Putamen (tissue), 1 donor: ENCODE measurements at places on chromosomes 7 and 10.

DNA sequence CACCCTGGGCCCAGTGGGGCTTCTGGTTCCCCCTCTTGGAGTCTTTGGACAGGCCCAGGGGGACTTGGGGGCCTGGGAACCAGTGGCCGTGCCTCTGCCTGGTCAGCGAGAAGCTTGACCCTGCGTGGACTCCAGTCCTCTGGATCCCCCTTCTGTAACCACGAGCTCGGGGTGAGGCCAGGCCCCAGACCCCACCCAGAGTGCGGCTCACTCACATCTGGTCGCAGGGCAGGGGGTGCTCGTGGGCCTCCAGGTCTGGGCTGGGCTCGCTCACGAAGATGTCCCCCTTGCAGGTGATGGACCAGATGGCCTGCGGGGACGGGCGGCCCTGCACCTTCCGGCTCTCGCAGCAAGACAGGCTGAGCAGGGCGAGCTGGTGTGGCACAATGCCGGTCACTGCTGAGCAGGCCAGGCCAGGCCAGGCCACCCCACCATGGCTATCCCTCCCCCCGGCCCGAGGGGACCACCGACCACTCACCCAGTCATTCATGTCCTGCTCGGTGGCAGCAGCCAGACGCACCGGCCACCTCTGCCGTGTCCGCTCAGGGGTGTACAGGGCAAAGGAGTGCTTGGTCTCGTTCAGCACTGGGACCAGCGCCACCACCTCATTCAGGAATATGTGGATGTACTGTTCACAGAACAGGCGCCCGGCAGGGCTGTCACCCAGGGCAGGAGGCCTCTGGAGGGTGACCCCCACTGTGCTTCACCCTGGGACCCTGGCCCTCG is 19.7 kb downstream of the BHLHA15 start:
- DNase-seq, result no peak

DNA sequence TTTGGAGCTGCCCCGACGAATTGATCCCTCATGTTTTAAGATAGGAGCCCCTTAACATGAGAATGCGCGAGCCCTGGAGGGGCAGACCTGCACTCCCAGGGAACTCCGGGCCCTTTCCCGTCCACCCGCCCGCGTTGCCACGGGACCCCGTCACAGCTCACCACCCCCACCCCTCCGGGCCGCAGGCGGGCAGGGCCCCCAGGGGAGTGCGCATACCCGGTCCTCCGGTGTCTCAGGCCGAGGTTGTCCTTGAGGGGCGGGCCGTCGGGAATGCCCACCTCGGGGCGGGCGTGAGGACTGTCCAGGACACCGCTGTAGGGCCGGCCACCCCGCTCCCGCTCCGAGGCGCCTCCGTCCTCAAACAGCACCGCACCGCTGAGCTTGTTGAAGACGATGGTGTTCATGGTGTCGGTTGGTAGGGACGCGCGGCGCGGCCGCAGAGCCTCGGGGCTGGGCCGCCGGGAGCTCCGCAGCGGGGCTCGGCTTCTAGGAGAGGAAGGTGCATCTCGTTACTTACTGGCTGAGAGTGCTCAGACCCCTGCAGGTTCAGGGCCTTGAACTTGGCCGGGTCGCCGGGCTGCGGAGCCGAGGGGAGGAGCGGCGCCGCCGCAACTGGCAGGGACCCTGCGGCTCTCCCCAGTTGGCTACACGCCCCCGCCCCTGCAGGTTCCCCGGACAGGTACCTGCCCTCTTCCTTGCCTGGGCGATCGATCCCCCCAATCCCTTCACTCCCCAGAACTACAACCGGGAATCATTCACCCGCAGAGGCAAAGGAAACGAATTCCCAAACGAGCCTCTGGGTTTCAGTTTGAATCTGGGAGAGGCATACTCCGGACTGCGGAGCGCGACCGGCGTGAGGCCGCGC is 2.4 kb downstream of the MKX start:
- no peak for DNase-seq

- no peak for DNase-seq
These were observed 556.8 kb upstream of the GALNT17 start for GRCh38 chr7:70574970-70575799.

GRCh38 chr10:78808736-78809367 is 259.9 kb upstream of the ZMIZ1 start:
- no peak for DNase-seq

- no peak for DNase-seq
These were observed 226.4 kb upstream of the KLF14 start for GRCh38 chr7:130960208-130960988.

- no peak for DNase-seq
These were observed 171.0 kb upstream of the SEMA3E start for GRCh38 chr7:83819911-83820310.

- no peak for DNase-seq
These were observed 69.7 kb upstream of the EXOC4 start for GRCh38 chr7:133183042-133183794.

DNA sequence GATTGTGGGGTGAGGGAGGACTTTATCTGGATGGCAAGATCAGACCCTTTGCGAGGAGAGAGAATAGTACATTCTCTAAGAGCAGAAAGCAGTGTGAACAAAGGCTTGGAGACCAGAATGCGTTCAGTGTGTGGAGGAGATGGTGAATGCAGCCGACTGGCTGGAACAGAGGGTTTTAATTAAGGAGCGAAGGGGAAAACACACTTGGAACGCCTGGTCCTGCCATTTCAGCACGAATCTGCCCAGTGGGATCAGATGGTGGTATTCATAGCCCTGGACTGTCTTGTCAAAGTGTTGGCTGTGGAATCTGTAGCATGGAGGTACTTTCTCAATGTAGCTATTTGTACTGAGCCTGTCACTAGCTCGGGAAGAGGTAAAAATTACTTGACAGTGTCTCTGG is 260.9 kb downstream of the SLC25A13 start:
- no peak for DNase-seq

DNA sequence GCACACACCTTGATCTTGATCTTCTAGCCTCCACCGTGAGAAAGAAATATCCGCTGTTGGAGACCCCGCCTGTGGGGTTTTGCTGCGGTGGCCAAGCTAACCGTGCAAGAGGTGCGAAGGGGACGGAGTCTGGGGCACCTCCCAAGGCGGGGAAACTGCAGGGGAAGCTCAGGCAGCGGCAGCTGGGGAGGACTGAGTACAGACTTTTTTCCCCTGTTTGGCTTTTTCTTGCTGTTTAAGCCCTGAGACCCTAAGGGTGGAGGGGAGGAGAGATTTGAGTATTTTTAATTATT is 108.0 kb downstream of the DNAJB6 start:
- DNase-seq, result no peak

- no peak for DNase-seq
These were observed 172.7 kb downstream of the NEURL1 start for GRCh38 chr10:103666087-103666761.

- DNase-seq, result no peak
These were observed 70.8 kb downstream of the ASB13 start for GRCh38 chr10:5595591-5595990.

GRCh38 chr10:132859084-132859855 is 73.3 kb upstream of the NKX6-2 start:
- no peak for DNase-seq

GRCh38 chr10:11201911-11202310 is 184.2 kb downstream of the CELF2 start:
- no peak for DNase-seq

GRCh38 chr10:79162861-79163665 is 94.3 kb downstream of the ZMIZ1 start:
- no peak for DNase-seq

DNA sequence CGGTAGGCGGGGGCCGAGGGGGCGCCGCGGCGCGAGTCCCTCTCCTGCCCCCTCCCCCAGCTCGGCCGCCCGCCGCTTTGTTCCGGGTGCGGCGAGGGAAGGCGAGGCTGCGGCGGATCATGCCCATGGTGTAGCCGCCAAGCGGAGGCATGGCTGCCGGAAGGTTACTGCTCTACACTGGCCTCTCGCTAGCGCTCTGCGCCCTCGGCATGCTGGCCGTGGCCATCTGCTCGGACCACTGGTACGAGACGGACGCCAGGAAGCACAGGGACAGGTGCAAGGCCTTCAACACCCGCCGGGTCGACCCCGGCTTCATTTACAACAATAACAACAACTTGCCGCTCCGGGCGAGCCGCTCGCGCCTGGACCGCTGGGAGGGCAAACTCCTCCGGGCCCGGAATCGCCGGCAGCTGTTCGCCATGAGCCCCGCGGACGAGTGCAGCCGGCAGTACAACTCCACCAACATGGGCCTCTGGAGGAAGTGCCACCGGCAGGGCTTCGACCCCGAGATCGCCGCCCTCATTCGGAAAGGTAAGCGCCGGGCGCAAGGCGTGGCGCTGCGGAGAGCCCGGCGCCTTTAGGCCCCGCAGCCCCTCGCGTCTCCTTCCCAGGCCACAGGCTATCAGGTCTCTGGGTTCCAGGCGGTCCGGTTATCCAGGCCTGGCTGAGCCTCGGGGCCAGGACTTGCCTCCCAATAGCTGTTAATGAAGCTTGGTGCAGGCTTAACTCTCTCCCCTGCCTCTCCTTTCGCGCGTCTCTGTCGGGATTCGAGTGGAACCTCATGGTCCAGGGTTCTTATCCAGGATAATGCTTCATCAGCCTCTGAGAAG is 513 bp downstream of the TMEM178B start:
- DNase-seq, result no peak

DNA sequence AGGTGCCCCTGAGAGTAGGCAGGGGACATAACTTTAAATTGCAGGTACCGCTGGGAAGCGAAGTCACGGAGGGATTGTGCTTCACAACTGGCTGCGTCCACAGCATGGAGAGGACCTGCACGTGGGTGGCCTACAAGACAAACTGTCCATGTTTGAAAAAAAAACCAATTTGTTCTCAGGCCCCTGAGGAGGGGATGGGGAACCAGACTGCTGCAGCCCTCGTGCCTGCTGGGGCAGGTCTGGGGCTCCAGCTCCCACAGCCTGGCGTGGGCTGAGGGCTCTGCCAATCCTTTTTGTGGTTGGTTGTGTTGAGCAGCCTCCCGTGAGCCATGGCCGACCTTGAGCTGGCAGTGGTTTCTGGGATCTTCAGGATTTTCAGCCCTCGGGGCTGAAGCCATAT is 9.7 kb downstream of the SFRP5 start:
- DNase-seq, result no peak

DNA sequence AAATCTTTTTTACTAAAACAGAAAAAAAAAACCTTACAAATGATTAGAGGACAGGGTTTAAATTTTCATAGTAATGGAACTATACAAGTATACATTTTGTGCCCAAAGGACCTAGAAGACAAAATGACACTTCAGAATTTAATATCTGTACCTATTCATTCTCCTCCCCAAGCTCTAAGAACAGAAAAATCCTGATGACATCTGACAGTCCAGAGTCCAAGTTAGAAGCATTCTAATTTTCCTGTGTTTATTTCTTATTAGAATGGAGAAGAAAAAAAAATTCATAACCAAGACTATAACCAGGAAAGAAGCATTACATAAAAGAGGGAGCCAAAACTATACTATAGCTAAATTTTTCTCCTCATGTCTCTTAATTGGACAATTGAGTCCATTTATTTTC is 138.9 kb upstream of the SLC13A1 start:
- no peak for DNase-seq

- no peak for DNase-seq
These were observed 5.7 kb downstream of the AUTS2 start for GRCh38 chr7:69603937-69604494.

DNA sequence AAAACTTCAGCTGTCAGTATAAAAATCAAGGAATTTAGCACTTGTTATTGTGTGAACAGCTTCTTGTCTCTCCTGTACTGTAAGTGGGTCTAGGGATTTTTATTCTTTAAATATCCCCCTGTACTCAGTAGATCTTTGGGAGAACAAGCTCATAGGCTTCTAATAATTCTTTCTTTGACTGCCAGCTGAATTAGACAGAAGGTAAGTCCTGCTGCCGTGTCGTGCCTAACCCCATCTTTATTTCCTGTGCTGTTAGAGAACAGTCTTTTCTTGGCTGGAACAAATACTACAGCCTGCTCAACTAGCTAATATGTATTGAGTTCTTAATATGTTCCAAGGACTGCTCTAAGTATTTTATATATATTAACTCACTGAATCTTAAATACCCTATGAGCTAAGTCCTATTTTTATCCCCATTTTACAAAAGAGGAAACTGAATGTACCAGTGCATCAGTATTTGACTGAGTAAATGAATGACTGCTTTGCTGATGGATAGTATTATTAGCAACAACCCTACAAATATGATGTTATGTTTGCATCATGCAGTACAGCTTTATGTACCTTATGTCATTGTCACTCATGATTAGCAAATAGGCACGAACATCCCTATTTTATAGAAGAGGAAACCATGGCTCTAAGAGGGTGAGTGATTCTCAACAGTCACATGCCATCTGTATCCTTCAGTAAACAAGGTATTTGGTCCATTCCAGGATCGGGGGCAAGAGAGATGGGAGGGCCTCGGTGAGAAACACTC is 5.5 kb upstream of the DUSP5 start:
- no peak for DNase-seq

DNA sequence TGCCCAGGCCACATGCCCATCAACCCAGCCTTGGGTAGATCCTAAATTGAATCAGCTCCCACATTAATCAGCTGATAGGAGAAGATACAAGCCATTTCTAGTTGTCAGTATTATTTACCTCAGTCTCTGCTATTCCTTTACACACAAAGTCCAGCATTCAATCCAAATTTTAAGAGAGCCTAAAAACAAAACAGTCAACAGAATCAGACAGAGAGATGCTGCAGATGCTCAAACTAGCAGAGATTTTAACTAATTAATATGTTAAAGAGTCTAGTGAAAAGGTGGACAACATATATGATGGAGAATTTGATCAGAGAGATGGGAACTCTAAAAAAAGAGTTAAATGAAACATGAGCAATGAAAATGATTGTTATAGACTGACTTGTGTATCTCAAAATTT is 14.4 kb upstream of the IL15RA start:
- DNase-seq, result no peak

GRCh38 chr10:133030781-133031180 is 56.9 kb upstream of the ADGRA1 start:
- DNase-seq, result no peak

- DNase-seq, result no peak
These were observed 219.5 kb upstream of the CSTF2T start for GRCh38 chr10:51918884-51919325.

DNA sequence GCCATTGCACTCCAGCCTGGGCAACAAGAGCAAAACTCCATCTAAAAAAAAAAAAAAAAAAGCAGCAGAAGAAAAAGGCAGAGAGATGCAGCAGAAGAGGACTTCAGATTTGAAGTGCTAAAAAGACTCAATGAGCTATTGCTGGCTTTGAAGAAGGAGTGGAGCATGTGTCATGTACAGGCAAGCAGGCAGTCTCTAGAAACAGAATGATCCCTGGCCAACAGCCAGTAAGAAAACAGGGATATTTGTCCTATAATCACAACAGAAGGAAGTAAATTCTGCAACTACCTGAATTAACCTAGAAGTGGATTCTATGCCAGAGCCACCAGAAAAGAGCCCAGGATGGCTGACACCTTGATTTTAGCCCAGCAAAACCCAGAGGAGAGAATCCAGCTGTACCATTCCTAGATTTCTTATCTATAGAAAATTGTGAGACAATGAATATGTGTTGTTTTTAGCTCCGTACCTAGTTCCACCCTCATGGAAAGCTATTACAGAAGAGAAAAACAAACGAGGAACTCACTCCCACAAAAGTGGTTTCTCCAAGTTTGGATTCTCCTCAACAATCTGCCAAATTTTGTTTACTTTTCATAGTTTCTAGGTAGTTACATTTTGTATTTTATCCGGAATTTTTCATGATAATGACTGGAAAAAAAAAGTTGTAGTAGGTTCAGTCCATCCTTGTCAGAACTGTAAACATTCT is 198.2 kb upstream of the GNAI1 start:
- DNase-seq, result no peak
